ENCODE measurements at places on chromosomes 11 and 22. TPM values are rescaled to one million over a fixed set of nuclear protein-coding genes. Genes with fewer than 3 reads are reported as not detected.

DNA sequence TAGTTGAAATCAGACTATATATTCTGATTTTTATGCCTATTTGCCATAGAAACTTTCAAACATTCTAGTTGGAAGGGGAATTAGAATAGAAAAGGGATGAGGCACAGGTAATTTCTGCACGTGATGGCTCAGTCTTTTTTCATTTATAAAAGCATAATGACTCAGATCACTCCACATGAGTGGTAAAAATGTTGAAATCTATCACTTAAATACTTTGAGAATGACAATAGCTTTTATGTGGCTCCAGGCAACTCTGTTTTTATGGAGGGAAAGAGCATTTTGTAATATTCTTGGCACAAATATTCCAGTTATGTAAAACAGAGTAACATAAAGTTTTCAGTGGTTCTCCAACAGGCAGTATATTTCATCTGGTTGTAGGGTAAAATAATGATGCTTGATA, 5.9 kb upstream of the MMP3 start:
- H3K27ac ChIP-seq, result no peak overlapping the region
- no peaks in the 10 kb centered on the region for H3K27me3 ChIP-seq
- H3K4me1 ChIP-seq, result no peaks in the 10 kb centered on the region
- no peaks in the 10 kb centered on the region for H3K36me3 ChIP-seq
- H3K4me3 ChIP-seq, result no peak overlapping the region
- peak; percentile 47 for DNase-seq

The CHRDL2 gene
- polyA plus RNA-seq, result 1.7 TPM

- no peaks in the 10 kb centered on the region for H3K4me1 ChIP-seq
- no peak overlapping the region for H3K4me3 ChIP-seq
- no peaks in the 10 kb centered on the region for H3K36me3 ChIP-seq
- DNase-seq, result no peak
- H3K27me3 ChIP-seq, result no peaks in the 10 kb centered on the region
- no peak overlapping the region for H3K27ac ChIP-seq
Observed at GRCh38 chr22:38820020-38820419, 23.8 kb downstream of the NPTXR start.

DNA sequence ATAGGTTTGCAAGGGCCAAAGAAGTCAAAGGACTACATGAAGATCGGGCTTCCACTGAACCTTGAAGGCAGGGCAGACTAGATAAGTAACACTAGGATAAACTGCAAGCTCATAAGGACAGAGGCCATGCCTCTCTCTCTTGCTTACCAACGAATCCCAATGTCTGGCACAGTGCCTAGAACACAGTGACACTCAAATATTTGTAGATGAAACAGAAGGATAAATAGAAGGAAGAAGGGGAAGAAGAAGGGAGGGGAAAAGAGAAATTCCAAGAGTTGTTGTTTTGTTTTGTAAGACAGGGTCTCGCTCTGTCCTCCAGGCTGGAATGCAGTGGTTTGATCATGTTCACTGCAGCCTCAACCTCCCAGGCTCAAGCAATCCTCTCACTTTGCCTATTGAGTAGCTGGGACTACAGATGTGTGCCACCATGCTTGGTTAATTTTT, 26.9 kb downstream of the SIK3 start:
- H3K27me3 ChIP-seq, result no peaks in the 10 kb centered on the region
- peak; percentile 43 for DNase-seq
- no peak overlapping the region for H3K4me3 ChIP-seq
- no peaks in the 10 kb centered on the region for H3K36me3 ChIP-seq

GRCh38 chr11:48028914-48029680, 48.7 kb downstream of the PTPRJ start:
- no peak overlapping the region for H3K4me3 ChIP-seq
- H3K27ac ChIP-seq, result peak overlapping the region; percentile 21
- no peaks in the 10 kb centered on the region for H3K27me3 ChIP-seq
- H3K4me1 ChIP-seq, result peaks cover 31% of the 10 kb centered on the region
- peak; percentile 61 for DNase-seq

The TBX1 gene
- 11.7 TPM for polyA plus RNA-seq

- H3K4me1 ChIP-seq, result no peaks in the 10 kb centered on the region
- no peaks in the 10 kb centered on the region for H3K27me3 ChIP-seq
- no peak for DNase-seq
- H3K4me3 ChIP-seq, result no peak overlapping the region
Observed at GRCh38 chr11:36638556-36638955, 40.5 kb upstream of the RAG2 start.

DNA sequence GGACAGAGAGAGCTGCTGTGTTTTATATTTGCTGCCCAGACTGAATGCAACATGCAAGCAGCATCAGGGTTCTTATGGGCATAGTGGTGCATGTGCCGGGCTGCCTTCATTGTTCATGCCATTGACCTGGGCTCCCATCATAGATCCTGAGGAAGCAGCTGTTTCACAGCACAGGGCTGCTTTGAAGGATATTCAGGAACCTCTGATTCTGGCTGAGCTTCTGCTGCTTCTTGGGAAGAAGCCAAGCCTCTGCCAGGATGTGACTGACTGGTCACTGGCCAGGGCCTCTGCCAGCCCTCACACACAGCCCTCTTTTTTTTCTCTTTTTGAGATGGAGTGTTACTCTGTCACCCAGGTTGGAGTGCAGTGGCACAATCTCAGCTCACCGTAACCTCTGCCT, 43.3 kb downstream of the CYB5R2 start:
- H3K27me3 ChIP-seq, result no peaks in the 10 kb centered on the region
- DNase-seq, result no peak
- no peak overlapping the region for H3K27ac ChIP-seq

GRCh38 chr11:72685560-72686480, 11.6 kb upstream of the PDE2A start:
- H3K4me3 ChIP-seq, result no peak overlapping the region
- peak; percentile 83 for DNase-seq
- H3K27ac ChIP-seq, result peak overlapping the region; percentile 42
- no peaks in the 10 kb centered on the region for H3K27me3 ChIP-seq
- peaks cover 69% of the 10 kb centered on the region for H3K36me3 ChIP-seq

DNA sequence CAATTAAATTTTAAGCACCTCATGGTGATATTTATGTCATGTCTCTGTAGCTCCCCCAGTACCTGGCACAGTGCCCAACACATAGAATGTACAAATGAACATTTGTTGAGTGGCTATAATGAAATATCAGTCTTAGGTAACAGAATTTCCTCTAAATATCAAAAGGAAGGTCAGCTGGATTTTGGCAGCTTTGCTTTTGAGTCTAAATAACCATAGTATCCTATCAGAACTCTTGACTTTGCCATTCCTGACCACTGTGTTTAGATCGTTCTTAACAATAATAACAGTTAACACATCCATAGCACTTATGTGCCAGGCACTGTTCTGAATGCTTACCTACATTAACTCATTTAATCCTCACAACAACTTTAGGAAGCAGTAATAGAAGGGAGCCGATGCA, 26.6 kb downstream of the TMEM123 start:
- no peaks in the 10 kb centered on the region for H3K36me3 ChIP-seq
- no peak overlapping the region for H3K27ac ChIP-seq
- DNase-seq, result no peak
- no peaks in the 10 kb centered on the region for H3K27me3 ChIP-seq
- H3K4me1 ChIP-seq, result peaks cover 21% of the 10 kb centered on the region
- no peak overlapping the region for H3K4me3 ChIP-seq

GRCh38 chr22:48068323-48068885, 1306.0 kb downstream of the TBC1D22A start:
- H3K4me3 ChIP-seq, result no peak overlapping the region
- H3K4me1 ChIP-seq, result no peaks in the 10 kb centered on the region
- no peaks in the 10 kb centered on the region for H3K36me3 ChIP-seq
- no peaks in the 10 kb centered on the region for H3K27me3 ChIP-seq
- no peak overlapping the region for H3K27ac ChIP-seq

GRCh38 chr11:1206391-1207271, 16.2 kb upstream of the MUC5B start:
- no peaks in the 10 kb centered on the region for H3K36me3 ChIP-seq
- H3K4me1 ChIP-seq, result no peaks in the 10 kb centered on the region
- no peak overlapping the region for H3K27ac ChIP-seq
- H3K27me3 ChIP-seq, result peaks cover 5% of the 10 kb centered on the region

DNA sequence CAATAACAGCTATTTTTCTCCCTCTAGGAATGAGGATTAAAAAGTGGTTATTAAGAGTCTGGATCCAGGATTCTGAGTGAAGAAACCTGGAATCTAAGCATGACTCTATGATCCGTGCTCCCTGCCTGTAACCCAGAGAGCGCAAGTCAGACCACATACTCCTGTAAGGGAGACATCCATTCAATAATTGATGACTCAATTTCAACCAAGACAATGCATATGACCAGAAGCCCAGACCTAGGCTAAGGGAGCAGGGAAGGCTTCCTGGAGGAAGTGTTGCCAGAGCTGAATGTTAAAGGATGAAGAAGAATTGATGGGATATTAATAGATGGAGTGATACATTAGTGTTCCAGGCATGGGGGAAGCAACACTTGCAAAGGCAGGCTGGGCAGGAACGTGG, 13.8 kb upstream of the PAMR1 start:
- peaks cover 11% of the 10 kb centered on the region for H3K4me1 ChIP-seq
- H3K27ac ChIP-seq, result no peak overlapping the region
- no peaks in the 10 kb centered on the region for H3K36me3 ChIP-seq

The MUC6 gene
- polyA plus RNA-seq, result 0.12 TPM

DNA sequence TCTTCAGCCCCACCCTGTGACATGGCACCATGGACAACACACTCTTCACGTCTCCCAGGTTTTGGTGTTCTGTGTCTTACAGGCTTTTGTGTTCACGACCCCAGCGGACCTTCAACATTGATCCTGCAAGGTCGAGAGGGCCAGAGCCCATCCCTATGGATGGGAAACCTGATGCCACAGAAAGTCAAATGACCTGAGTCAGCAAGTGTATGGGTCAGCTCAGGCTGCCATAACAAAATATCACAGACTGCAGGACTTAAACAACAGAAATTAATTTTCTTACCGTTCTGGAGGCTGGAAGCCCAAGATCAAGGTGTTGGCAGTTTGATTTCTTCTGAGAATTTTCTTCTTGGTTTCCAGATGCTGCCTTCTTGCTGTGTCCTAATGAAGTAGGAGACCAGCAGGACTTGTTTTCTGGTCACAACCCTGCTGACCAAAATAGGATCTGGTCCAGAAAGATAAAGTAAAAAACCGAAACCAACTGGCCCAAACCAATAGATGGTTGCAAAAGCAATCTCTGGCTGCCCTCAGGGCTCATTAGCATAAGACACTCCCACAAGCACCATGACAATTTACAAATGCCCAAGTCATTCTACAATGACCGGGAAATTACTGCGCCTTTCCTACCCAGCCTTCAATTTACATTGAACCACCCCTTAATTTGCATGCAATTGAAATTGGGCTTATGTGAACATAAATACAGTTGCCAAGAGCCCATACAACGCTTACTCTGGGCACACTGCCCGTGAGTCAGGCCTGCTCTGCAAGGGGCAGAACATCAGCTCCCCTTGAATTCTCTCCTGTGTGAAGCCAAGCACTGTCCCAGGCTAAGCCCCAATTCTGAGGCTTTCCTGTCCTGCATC, 113.9 kb downstream of the RPS6KA4 start:
- H3K27me3 ChIP-seq, result peaks cover 4% of the 10 kb centered on the region
- DNase-seq, result no peak
- H3K27ac ChIP-seq, result no peak overlapping the region

GRCh38 chr11:116193321-116194131, 579.3 kb downstream of the BUD13 start:
- peak overlapping the region; percentile 77 for H3K27ac ChIP-seq
- H3K36me3 ChIP-seq, result no peaks in the 10 kb centered on the region
- DNase-seq, result peak; percentile 80
- H3K4me3 ChIP-seq, result peak overlapping the region; percentile 46

DNA sequence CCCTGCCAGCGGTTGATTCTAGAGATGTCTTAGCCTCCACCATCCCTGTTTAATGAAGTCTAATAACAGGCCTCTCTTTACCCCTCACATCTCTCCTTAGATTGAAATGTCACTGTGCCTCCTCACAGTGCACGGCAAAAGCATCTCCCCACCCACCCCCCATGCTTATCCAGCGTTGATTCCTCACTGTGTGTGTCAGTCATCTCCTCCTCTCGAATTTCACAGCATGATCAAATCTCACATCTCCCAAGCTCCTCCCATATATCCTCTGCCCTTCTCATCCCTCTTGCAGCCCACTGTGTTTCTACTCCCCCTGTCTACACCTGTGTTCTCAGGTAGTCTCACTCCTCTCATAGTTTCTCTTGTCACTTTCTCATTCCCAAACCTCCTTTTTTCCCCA, 84.6 kb downstream of the DBX1 start:
- no peak overlapping the region for H3K27ac ChIP-seq
- H3K27me3 ChIP-seq, result no peaks in the 10 kb centered on the region
- H3K4me3 ChIP-seq, result no peak overlapping the region
- peaks cover 16% of the 10 kb centered on the region for H3K36me3 ChIP-seq

The KCNJ5 gene
- 0.54 TPM for polyA plus RNA-seq

Measured in muscle of leg (tissue), 16 donors.